Naive B cell (primary cell): ENCODE measurements at places on chromosomes 7 and 10.

DNA sequence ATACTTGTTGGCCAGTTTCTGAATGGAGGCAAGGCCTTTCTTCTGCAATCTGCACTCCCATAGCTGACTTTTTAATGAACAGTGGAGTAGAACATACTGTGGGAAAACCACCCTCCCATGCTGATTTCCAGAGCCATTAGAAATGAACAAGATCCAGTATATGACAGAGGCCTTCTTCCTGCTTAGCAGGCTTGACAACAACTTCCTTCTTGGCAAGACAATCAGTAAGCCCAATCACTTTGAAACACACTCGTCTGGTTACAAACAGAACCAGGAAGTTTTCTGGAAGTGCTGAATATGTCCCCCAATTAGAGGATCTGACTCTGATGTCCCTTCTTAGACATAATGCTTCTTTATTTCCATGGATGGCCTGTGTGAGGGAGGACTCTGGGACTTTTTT is 103.4 kb downstream of the SAMD9 start:
- no peak for DNase-seq

- no peak for DNase-seq
Observed at GRCh38 chr7:135200821-135201331, 10.4 kb downstream of the WDR91 start.

DNA sequence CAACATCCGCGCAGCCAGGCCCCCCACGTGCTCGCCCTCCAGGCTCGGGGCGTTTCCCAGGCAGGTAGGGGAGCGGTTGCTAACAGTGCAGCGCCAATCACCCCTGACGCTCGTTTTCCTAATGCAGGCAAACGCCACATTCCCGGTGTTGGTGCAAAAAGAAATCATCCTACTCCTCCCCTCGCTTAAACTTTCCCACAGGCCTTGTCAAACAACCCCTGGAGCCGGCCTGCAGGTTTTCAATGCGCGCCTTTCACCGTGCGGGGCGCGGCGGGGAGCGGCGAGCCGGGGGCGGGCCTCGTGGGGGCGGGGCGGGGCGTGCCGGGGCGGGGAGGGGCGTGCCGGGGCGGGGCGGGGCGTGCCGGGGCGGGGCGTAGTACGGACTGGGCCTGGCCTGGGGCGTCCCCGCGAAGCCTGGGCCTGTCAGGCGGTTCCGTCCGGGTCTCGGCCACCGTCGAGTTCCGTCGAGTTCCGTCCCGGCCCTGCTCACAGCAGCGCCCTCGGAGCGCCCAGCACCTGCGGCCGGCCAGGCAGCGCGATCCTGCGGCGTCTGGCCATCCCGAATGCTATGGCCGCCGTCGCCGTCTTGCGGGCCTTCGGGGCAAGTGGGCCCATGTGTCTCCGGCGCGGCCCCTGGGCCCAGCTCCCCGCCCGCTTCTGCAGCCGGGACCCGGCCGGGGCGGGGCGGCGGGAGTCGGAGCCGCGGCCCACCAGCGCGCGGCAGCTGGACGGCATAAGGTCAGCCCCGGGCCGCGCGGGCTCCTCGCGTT is at the start of gene ECHDC3:
ECHDC3 (plus strand) TSS at position 374 of the 770 bp plus-strand sequence; CDS start at position 569, 195 bp downstream.
- peak; percentile 66 for DNase-seq

- no peak for DNase-seq
Observed at GRCh38 chr7:23369100-23369499, 70.0 kb downstream of the MALSU1 start.

DNA sequence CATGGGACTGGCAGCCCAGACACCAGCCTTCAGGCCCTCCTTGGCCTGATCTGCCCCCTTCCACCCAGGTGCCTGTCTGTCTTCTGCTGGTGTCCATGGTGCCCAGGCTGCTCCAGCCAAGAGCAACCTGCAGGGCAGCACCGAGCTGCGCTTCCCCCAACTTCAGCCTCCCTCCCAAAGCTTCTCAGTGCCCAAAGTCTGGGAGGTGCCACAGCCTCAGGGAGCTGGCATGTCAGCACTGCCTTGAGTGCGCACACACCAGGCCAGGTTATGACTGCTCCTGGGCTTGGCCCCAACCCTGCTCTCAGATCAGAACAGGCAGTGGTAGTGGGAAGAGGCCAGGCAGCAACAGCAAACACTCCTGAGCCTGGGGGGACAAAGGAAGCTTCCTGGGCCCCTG is 304.6 kb upstream of the NRG3 start:
- DNase-seq = no peak

GRCh38 chr7:42452356-42452755 is 215.3 kb upstream of the GLI3 start:
- no peak for DNase-seq

GRCh38 chr10:110864662-110865140 is 7.0 kb upstream of the PDCD4 start:
- peak; percentile 82 for DNase-seq

DNA sequence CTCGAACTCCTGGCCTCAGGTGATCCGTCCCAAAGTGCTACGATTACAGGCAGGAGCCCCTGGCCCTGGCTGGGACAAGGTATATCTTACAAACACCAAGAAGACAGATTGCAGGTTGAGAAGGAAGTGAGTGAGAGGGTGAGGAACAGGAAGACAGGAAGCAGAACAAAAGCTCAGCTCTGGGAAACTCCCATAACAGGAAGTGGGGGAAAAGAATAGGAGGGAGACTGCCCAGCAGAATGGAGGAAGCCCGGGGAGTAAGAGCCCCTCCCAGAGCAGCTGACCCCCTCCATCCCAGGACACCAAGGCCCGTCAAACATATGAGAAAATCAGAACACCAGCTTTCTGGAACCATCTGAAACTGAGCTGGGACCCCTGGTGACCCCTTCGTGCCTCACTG is 2.9 kb downstream of the TECPR1 start:
- no peak for DNase-seq

- DNase-seq = no peak
Observed at GRCh38 chr7:136045181-136045580, 68.0 kb upstream of the MTPN start.

DNA sequence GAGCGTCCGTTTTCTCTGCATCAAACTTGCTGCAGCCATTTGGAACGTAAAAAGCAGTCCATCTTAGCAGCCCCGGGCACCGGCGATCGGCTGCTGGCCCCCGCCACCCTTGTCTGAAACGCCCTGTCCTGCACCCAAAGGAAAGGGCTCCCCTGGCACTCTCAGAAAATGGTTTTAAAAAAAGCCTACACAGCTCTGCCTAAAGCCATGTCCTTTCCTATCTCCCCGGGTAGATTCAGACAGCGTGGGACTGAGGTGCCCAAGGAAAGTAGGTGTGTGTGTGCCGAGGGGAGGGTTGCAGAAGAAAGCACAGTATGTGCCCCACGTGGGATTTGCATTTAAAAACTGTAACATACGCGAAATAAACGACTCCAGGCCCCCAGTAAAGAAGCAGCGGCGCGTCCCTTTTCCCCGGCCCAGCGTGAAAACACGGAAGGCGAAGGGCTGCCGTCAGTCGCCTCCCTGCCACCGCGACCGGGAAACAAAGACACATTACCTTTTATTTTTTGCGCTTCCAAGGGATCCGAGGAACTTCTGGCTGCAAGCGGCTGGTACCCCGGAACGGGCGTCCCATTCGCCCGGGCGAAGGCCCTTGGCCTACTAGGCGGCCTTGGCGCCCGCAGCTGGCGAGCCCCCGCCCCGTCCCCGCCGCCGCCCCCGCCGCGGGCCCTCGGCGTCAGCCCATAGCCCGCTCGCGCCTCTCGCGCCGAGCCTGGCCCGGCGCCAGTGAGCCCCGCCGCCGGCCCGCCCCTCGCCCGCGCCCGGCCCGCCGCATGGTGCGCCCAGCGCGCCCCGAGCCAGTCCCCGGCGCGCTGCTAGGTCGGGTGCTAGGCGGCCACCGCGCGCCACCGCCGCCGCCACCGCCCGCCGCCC is 304.6 kb downstream of the PRPF18 start:
- peak; percentile 24 for DNase-seq

- DNase-seq = no peak
Observed at GRCh38 chr7:100091411-100092181, 2.8 kb downstream of the COPS6 start.

DNA sequence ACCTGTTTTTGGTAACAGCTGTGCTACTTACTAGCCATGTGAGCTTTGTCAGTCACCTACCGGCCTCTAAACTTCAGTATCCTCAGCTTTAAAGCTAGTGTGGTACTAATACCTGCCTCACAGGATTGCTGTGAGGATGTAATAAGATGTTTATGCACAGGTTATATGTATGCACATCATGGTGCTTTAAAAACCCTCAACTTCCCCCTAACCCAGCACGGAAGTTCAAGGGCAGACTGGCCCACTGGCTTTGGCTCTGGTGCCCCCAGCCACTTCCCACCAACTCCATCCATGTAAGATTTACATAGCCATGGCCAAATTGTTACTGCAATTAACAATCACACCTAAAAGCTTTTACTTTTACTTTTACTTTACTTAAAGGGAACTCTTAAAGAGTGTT is 676.0 kb upstream of the GALNT17 start:
- peak; percentile 17 for DNase-seq

GRCh38 chr10:110577056-110577455 is 9.6 kb downstream of the SMC3 start:
- DNase-seq = no peak

DNA sequence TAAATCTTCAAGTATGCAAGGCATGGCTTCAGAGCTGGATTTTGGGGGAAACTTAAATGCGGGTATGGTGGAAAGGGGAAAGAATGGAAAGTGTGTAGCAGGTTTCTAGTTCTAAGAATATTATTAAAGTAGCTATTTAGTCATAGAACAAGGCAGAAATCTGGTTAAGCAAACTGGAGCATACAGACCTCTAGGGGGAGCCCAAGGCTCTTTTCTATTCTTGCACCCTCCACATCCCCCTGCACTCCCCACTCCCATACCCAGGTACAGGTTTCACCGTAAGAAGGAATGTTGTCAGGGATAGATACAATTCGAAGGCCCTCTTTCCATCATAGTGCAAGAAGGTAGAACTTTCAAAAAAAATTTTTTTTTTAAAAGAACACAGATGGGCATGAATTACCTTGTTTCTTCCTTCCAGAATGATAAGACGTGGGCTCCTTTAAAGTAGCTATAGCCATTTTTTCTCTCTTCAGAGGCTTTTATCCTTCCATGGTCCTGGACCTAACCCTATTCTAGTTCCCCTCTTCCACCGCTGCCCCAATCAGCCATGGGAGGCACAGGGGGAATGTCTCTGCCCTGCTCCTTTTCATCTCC is 41.5 kb upstream of the SMIM30 start:
- DNase-seq = peak; percentile 1

DNA sequence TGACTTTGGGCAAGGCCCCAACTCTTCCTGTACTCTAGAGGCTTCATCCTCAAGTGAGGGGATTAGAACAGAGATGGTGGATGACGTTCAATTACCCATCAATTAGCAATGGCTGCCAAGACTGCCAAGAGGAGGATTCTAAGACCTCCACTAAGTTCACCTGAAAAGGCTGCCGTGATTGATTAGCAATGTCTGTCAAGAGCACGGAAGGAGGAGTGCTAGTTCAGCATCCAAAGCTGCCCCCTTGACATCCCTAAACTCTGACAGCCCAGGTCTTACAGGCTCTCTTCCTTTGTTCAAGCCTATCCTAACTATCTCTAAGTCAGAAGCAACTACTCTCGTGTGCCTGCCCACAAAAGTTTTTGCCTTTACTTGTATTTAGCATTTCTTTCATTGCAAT is 68.4 kb downstream of the FAM53B start:
- DNase-seq = no peak

DNA sequence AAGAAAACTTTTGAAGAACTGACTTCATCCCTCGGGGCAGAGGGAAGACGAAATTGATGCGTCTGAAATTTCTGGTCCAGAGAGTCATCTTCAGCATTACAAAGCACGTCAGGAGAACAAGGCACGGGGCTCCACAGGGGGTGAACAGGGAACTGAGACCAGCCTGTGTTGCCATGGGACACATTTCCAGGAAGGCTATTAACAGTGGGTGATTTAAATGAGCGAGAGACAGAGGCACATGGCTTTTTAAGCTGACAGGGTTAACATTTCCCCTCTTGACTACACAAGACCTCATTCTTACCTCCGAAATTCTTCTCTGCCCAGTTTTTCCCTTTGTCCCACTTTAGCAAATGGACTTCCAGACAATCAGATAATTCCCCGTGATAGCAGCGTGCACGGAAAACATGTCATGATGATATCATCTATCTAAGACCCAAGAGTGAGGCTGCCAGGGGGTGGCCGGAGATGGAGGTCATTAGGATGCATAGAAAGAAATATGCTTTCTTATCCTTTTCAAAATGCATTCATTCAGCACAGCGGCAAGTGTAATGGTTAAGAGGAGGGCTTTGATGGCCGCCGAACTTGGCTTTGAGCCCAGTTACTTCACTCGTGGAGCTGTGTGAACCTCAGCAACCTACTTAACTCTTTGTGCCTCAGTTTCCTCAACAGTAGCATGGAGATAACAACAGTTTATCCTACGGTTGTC is 248.0 kb downstream of the PRPF18 start:
- DNase-seq = no peak

DNA sequence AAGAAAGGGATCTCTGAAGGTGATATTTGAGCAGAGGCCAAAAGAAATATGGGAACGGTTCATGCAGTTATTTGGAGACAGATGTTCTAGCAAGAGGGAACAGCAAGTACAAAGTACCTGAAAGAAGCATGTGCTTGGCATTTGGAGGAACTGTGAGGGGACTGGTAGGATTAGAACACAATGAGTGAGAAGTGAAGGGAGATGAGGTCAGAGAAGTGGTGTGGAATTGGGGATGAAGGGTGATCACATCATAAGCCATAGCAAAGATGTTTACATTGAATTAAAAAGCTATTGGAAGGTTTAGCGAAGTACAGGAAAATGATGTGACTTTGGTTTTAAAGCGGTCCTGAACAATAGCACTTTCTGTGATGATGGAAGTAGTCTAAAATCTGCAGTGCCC is 402.4 kb upstream of the LRGUK start:
- DNase-seq = no peak

DNA sequence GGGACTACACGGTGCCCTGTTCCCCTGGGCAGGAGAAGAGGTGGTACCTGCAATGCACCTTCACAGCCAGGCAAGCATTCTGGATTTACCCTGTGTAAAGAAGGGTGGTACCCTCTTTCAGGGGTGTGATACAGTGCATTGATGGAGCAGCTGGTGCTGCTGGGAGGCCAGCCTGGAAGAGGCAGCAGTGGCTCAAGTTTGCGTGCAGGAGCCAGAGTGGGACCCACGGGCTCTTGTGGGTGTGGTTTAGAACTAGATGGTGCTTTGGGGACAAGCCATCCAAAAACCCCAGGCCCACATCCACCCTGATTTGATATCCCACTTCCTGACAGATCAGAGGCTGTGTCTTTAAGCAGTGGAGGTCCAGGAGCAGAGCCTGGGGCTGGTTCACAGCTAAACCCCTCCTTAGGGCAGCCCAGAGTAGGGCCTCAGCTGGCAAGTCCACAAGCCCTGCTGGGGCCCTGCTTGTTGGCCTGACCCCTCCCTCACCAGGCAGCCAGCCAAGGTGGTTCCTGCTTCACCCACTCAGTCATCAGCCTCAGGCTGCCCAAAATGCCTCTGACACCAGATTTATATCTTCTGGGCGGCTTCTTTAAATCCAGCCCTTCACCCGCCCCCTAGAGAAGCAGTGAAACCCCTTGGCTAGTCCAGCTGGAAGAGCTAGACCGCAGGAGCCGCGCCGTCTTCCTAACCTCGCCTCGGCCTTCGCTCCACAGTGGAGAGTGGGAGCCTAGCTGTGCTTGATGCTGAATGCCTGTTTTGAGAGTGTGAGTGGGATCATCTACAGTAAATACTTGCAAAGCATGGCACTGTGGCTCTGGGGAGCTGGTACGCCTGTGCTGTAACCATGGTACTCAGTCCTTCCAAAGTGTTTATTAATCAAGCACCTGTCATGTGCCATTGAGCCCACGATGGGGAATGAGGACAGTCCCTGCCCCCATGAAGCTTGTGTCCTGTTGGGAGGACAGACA is 1.4 kb upstream of the ASIC3 start:
- no peak for DNase-seq
